Stimulated activated CD8-positive, alpha-beta memory T cell treated with anti-CD3 and anti-CD28 coated beads, Interleukin-4, amount 100 ng/mL, for 1 hour (primary cell): ENCODE measurements at places on chromosomes 1 and 21.

GRCh38 chr1:44565833-44566232 is 108.4 kb downstream of the TMEM53 start:
- no peak for DNase-seq

DNA sequence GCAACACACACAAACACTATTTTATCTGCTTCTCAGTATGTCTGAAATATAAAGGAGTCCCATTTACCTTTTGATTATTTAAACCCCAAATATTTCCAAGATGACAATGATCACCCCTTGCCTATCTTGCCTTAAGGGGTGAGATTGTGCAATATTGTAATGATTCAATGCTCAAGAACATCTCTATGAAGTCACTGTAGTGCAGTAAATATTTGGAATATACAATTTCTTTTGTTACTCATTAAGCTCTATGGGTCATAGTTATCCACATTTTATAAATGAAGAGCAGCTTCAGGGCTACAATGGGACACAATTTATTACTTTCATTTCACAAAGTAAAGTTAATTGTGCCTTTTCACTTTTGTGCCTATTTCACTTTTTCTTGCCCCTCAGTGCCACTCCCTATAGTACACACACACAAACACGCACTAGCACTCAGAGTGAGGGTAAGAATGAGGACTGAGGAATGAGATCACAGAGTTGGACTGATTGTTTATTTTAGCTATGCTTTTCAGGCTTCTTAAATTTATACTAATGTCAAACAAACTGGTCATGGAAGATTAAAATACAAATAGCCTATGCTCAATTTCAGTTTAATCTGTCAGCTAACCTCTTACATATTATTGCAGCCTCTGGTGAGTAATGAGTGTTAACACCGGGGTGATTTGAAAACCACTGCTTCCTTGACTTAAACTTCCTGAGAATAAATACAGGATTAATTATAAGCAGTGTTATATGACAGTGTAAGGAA is 521.0 kb upstream of the B3GALT2 start:
- no peak for DNase-seq

- no peak for DNase-seq
These were observed 30.1 kb upstream of the ARHGEF10L start for GRCh38 chr1:17509363-17509762.

GRCh38 chr21:42616446-42616845 is 37.0 kb upstream of the PDE9A start:
- DNase-seq, result no peak

DNA sequence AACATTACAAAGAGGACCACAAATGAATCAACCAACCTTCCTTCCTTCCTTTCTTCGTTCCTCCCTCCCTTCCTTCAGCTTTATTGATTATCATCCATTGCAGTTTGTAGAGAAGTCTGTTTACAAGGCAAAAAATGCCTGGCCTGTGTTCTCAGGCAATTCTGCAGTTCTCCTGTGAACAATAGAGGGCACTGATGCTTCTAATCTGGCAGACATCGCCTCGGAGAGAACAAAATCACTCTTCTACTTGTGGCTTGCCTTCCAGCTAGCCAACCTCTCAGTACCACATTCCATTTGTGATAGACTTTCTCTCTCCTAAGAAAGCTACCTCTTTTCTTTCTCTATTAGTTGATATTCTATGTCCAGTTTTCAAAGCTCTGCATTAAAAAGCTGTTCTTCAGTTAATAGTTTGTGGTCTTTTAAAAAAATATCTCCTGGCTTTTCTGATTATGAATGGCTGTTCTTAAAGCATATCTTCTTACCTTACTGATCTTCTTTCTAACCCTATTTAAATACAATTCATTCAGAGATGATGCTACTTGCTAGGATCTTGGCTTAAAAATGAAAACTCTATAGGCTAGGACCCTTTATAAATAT is 26.9 kb upstream of the ESRRG start:
- DNase-seq, result no peak

DNA sequence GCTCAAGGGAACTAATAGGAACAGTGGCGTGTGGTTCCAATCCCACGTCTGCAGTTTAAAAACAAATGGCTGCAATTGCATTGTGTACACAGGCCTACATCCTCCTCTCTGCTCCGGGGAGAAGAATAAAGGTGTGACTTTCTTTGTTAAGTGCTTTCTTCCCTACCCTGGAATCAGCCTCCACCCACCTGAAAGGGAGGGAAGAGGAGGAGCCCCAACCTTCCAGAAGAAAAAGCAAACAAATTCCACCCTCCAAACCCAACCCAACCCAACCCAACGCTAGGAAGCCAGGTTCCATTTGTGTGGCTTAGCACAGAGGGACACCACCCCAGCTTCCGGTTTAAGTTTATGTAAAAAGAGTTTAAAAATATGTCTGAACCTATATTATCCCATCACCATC is 11.8 kb upstream of the BACE2 start:
- no peak for DNase-seq

DNA sequence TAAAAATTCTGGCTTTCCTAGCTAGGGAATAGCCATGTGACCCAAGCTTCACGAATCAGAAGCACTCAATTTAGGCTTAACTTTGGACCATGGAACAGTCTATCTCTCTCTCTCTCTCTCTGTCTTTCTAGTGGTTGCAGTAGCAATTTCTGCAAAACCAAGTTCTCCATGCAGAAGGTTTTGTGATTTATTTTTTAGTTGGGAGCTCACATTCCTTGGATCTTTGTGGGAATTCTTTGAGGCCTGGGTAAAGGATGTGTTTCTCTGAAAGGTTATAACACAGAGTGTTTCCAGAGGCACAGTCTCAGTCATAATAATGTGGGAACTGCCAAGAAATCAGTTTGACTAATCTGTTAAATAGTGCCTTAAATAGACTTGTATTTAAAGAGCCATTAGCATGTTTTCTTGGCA is 112.3 kb upstream of the COL11A1 start:
- DNase-seq, result no peak

GRCh38 chr1:58487002-58487401 is 59.5 kb downstream of the OMA1 start:
- DNase-seq, result no peak

DNA sequence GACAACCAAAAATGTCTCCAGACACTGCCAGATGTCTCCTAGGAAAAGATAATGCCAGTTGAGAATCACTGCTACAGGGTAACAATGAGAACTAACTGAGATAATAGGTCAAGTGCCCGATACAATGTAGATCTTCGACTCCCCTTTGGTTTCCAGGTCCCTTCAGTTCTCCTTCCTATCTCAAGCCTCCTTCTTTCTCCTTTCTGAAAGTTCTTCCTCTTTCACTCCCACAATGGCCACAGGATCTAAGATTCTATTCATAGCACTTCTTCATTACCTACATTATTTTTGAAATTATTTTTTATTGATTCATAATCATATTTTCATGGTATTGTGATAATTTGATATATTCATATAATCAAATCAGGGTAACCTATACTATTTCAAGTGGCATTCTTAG is 6.3 kb downstream of the PFDN2 start:
- no peak for DNase-seq

DNA sequence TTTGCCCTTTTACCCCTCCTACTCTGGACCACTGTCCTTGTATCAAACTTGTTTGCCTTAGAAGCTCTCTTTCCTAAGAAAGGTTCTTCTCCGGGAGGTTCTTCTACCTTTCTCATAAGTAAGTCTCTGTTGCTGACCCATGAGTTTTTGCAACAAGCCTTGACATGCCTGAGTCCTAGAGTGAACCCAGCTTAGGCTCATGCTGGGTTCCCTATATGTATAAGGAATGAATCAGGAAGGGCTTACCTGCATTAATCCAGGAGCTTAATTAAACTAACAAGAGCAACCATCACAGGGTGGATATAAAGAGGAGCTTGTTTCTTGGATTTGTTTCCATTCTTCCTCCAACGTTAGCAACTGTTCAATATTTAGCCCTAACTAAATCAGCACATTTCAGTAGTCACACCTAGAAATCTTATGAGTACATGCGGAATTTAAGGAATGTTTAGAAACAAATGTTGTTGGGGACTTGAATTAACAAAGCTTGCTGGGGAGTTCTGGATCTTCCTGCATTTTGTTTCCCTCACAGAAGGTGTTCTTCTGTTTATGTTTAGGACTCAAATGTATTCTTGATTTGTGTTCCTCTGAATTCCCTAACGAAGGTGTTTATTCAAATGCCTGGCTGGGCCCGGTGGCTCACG is 64.3 kb upstream of the RAB3GAP2 start:
- DNase-seq, result no peak

GRCh38 chr1:160779626-160780397 is 16.2 kb upstream of the LY9 start:
- peak; percentile 17 for DNase-seq

GRCh38 chr1:91583326-91583755 is 82.7 kb downstream of the CDC7 start:
- no peak for DNase-seq

DNA sequence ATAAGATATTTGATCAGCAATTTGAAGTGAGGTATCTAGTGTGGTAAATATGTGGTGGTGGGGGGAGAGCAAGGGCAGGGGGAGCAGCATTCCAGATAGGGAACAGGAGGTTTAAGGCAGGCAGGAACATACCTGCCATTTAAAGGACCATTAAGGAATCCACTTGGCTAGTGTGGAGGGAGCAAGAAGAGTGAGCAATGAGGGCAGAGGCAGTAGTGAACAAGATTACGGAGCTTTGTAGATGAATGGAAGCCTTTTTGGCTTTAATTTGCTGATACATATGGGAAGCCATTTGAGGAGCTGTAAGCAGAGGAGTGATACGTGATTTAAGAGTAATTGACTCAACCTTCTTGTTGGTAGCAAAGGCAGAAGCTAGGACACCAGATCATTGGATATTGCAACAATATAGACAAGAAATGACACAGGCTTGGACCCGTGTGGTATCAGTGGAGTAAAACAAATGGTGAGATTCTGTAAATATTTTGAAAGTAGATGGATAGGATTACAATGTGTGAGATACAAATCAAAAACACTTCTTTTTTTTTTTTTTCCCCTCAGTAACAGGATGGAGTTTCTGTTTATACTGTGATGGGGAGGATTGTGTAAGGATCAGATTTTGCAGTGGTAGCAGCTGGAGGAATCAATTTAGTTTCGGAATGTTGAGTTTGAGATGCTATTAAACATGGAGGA is 73.8 kb upstream of the B3GALT2 start:
- no peak for DNase-seq

- DNase-seq, result no peak
These were observed 73.9 kb downstream of the GLUL start for GRCh38 chr1:182317611-182318161.

DNA sequence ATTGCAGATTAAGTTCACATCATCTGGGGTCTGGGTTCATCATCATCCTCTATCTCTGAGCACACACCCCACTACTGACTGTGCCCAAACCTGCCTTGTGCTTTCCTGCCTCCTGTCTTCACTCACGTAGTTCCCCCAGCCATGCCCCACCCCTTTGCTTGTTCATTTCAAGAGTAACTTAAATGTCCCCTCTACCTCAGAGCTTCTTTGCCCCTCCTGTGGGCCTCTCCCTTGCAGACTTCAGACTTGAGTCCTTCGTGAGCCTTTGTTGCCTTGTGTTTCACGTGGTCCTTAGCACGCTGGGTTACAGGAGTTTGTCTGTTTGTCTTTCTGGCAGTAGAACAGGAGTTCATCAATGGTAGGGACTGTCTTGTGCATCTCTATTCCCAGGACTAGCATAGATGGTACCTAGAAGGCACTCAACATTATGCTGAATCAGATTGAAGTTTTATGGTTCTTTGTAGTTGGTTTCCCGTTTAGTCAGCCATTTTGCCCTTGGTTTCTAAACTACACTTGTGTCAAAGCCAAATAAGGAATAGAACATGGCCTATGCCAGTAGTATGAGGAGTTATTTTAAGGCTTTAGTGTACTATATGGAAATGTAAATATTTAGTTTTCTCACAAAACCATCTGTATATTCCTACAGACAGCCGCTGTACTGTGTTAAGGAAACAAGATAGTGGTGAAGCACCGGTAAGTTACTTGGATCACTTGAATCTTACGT is 86.2 kb downstream of the TTC3 start:
- no peak for DNase-seq

DNA sequence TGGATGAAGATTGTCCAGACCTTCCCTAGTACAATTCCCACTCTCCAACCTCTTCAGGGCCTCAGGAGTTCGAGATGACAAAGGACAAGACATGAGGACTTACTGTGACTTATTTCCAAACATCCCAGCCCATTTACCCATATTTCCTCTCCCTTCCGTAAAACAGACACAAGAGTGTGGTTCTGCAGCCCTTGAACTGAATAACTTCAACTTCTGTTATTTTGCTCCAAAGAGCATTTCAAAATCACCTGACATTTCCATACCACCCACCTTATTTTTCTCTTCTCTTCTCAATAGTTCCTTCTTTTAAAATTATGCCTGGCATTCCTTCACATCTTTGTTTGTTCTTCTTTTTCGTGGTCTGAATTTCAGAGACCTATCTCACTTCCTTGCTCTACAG is 8.7 kb upstream of the OR10K2 start:
- DNase-seq, result no peak

DNA sequence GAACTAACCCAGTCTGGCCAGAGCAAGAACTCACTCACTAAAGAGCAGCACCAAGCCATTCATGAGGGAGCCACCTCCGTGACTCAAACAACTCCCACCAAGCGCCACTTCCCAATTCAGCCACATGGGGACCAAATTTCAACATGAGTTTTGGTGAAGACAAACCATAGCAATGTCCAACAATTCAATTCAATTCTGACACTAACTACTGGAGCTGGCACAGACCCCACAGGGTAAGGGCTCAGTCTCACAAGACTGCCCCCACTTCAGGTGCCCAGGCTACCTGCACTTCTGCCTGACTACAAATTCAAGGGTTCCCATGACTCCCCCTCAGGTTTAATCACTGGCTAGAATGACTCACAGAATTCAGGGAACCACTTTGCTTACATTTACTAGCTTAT is 48.8 kb upstream of the RAP1A start:
- DNase-seq, result peak; percentile 9

- no peak for DNase-seq
These were observed 120.8 kb upstream of the DSCAM start for GRCh38 chr21:40967771-40968170.

DNA sequence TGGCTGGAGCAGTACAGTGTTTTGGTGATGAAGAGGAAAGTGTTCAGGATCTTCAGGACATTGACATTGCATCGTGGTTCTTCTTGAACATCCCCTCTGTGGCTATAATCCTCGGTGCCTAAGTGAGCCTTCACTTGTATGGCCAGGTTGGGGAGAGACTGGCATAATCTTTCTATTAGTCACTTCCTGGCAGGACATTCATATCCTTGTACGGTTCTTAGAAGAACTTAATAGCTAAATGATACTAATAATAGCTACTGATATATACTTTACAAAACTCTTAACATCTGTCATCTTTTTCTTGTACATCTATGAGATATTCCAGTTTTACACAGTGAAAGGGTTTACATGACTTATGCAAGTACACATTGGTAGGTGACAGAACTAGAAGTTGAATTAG is 35.8 kb downstream of the CELF3 start:
- DNase-seq, result no peak

- DNase-seq, result no peak
These were observed 23.7 kb upstream of the HFM1 start for GRCh38 chr1:91428182-91428798.

DNA sequence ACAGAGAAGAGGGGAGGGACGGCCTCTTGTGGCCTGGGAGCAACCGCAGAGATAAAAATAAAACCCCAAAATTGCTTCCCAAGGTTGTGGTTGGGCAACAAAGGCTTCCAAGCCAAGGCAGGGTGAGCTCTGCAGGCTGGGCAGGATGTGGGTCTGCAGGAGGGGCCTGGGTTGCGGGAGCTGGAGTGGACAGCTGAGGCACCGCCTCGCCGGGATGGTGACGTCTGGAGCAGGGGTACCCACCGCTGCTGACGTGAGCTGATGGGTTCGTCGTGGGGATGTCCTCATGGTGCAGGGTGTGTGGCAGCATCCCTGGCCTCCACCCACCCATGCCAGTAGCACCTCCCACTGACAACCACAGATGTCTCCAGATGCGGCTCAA is 3.7 kb downstream of the AURKAIP1 start:
- DNase-seq, result no peak
